Mucosa of descending colon (tissue), 3 donors: ENCODE measurements at places on chromosomes 4 and X.

GRCh38 chr4:42417550-42417949 lies 20.3 kb downstream of the SHISA3 start:
- no peak for DNase-seq

DNA sequence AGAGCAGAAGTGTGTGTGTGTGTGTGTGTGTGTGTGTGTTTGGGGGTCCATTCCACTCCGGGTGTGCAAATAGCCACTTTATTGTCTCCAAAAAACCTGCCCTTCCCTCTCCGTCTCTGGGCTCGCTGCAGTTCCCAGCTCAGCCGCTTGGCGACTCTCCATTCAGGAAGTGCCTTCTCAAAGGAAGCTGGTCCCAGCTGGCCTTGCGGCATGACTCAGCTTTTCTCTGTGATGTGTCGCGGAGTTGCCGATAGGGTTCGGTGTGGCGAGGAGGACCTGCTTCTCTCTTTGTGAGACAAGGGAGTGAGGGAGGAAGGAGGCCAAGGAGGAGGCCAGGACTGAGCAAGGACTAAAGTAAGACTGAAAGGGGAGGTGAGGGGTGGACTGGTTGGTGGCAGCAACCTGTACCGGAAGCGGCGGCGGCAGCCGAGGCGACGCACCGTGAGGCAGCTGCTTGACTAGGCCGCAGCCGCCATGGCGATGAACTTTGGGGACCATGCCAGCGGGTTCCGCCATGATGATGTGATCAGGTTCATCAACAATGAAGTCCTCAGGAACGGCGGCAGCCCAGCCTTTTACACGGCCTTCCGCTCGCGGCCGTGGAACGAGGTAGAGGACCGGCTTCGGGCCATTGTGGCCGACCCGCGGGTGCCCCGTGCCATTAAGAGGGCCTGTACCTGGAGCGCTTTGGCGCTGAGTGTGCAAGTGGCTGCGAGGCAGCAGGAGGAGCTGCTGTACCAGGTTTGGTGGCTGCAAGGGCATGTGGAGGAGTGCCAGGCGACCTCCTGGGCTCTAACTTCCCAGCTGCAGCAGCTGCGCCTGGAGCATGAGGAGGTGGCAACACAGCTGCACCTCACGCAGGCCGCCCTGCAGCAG lies at the start of gene TEX13C:
Gene TEX13C (plus strand): TSS at position 226 of the 876 bp plus-strand sequence. CDS start 249 bp downstream, at position 475.
- no peak for DNase-seq

DNA sequence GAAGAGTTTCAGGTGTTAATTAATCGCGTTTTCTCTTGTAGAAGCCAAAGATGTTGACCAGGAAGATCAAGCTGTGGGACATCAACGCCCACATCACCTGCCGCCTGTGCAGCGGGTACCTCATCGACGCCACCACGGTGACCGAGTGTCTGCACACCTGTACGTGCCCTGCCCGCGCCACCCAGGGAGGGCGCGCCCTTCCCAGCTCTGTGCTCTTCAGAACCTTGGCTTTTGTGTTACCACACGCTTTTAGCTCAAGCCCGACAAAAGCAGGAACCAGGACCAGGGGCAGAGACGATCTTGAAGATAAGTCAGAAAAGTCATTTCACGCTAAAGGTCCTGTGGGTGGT lies 28.0 kb downstream of the PCGF3 start:
- DNase-seq: no peak

DNA sequence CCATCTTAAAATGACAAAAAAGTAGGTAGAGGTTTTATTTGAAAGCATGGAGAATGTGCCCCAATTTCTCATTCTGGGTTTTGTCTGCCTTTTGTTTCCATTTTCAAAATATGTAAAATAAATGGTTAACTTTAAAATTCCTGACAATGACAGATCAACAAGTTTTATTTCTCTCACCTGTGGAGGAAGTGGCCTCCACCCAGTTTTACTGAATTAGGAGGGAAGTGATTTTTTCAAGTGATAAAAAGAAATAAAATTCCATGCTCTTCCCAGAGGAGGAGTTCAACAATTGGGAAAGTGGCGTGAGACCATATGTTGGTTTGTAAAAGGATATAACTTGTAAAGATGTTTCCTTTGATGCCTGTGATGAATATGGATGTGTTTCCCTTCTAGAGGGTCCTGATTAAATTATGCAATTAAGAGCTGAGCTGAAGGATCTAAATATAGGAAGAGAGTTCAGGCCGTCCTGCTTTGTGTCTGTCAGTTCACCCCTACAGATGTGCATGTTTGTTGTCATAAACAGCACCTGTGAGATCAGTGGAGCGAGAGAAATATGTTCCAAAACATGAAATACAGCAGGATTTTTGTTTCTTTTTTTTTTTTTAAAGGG lies 19.5 kb downstream of the SMAD1 start:
- no peak for DNase-seq
